ENCODE measurements at places on chromosomes 7 and 10.

- no peak for DNase-seq
These were observed 68.0 kb upstream of the LRRC4 start for GRCh38 chr7:128099204-128099671.

GRCh38 chr7:77348371-77348813, 67.8 kb downstream of the GSAP start:
- DNase-seq: no peak

DNA sequence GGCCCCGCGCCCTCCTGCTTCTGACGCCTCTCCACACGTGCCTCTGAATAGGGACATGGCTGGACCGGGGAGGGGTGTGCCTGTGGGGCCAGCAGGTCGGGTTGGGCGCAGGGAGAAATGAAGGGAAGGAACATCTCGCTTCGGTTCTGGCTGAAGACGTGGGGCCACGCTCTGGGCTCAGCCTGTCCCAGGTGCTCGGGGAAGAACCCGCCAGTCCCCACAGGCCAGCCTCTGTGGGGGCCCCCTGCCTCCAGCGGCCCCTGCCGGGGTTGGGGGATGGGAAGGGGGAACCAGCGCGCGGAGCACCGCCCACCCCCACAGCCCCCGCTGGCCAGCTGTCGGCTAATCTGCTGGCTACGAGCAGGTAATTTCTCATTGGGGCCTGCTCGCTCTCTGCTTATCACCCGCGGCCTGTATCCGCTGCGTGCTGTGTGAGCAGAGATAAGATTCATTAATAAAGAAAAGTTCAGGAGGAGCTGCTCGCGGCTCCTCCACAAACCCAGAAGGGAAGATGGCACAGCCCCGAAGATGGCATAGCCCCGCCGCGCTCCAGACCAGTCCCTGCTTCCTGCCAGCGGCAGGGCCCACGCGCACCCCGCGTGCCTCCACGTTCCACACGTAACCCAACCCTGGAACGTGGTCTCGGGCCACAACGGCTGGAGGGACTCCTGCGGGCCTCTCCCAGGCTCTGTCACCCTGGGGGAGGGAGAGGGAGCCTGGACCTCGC, 186.2 kb downstream of the ELFN1 start:
- no peak for DNase-seq

- no peak for DNase-seq
These were observed 1.3 kb downstream of the CYTH3 start for GRCh38 chr7:6271060-6271658.

DNA sequence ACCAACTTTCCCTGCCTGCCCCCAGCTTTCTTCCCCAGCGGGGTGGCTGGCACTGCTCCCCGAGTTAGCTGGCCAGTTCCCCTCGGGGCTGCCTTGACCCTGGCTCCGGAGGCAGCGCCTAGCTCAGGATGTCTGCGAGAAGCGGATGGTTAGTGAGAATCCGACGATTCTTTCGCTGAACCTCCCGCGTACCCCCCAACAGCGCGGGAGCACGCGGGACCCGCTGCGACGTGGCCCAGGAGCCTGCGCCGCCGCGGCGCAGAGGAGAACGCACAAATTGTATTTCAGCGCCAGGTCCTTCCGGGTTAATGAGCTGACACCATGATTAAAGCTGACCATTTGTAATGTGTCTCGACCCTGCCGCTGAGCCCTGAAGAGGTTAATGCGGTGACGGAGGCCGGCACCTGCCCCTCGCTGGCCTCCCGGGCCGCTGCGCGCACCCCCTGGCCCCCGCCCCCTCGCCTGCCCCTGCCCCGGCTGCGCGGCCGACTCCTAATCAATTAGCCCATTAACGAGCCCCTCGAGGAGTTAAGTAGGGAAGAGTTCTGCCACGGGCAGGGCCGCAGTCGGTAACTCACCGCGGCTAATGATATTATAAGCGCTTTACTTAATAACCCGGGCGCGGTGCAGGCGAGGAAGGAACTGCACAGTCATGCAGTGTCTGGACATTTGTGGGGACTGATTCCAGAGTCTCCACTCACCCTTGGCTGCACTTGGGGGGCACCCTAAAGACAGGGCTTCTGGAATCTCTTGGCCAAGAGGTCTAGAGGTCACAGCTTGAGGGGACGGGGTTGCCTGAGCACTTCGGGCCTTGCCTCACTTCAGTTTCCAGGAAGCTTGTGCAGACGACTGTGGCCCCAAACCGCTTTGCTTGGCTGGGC, 1.7 kb upstream of the HMX2 start:
- no peak for DNase-seq

Data from T1000 (cell line).